ENCODE measurements at places on chromosomes 12 and 14.

- no peak for DNase-seq
These were observed 387.3 kb downstream of the LRIG3 start for GRCh38 chr12:58532855-58533608.

DNA sequence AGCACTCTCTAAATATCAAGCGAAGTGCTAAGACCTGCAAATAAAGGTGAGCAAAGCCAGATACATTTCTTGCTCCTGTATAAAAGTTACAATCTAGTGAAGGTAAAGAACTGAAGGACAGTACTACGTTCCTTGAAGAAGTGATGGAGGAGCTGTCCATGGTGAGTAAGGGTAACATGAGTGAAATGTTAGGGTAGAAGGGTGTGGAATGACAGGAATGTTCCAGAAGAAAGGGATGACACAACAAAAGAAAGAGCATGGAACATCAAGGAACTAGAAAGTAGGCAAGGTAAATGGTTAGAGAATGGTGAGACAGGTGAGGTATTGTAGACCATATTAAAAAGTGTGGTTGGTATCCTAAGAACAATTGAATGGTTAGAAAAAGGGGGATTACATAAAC is 272.4 kb downstream of the ACSS3 start:
- DNase-seq: no peak

GRCh38 chr14:69288011-69288771 is 28.2 kb downstream of the GALNT16 start:
- DNase-seq: no peak

DNA sequence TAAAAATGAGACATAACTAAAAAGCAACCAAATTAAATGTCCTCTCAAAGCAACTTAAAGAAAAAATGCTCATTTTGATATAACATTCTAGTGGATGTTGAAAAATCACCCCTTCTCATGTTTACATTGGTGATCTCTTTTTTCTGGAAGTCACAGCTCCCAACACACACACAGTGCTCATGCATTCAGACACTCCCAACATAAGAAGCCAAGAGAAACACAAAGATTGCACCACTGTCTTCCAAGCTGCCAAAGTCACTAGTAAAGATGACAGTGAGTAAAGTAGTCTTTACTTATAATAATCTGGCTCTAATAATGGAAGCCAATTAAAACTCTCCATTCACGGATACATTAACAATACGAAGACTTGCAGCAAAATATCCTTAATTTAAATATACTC is 218.4 kb downstream of the NTF3 start:
- no peak for DNase-seq

DNA sequence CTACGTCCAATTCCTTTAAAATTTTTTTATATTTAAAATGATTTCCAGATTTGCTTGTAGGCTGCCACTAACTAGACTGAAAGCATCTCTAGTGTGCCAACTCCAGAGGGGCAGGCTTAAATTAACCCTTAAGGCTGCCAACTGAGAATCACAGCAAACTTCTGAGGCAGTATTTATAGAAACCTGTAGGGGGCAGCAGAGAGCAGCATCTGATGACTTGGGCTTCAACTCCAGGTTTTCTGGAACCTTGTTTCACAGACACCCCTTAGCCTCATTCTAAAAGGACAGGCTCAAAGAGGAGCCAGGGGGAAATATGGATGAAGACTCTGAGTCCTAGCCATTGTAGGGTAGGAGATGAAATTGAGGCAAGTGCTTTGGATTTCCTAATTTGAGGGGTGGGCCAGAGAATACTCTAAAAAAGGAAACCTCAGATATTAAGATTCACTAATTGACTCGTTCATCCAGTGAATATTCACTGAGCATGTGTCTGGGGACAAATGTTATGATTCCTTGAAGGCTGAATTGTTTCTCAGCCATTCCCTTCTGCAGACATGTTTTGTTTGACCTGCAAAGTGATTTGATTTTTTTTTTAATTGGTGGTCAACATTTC is 63.3 kb upstream of the HSPB8 start:
- peak; percentile 45 for DNase-seq

DNA sequence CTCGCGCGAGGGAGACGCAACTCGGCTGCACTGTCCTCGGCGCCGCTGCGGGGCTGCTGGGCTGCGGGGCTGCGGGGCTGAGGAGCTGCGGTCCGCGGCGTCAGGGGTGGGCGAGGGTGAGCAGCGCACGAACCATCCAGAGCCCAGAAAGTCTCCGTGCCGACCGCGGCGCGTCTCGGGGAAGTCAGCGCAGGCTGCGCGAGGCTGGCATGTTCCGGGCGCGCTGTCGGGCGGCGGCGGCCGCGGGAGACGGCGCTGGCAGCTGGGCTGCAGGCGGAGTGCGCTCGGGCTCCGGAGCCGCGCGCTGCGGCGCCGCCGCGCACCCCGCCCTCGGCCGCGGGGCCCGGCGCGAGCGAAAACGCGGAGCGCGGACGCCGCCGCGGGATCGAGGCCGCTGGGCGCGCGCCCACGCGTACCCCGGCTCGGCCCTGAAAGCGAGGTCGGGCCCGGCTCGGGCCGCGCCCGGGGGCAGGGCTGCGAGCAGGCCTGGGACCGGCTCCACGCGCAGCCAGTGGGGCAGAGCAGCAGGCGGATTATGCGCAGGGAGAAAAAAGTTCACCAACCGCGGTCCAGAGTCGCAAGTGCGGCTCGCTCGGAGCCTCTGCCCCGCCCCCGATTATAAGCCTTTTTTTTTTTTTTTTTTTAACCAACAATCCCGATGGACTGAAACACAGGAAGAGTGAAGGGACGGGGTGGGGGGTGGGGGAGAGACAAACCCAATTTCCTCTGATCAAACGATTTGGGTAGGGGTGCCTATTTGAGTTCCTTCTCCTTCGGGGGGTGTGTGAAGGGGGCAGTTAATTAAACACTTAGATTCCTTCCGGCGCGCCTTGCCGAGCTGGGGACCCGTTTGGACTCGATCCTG is at the start of gene PRICKLE1:
TSS of gene PRICKLE1 (minus strand) at position 282 of the 865 bp plus-strand sequence. CDS start 117,230 bp downstream, outside the sequence.
- DNase-seq: peak; percentile 73

GRCh38 chr12:131753005-131753404 is 42.1 kb downstream of the SFSWAP start:
- DNase-seq: no peak

GRCh38 chr14:75626863-75627262 is 33.8 kb downstream of the ERG28 start:
- no peak for DNase-seq

DNA sequence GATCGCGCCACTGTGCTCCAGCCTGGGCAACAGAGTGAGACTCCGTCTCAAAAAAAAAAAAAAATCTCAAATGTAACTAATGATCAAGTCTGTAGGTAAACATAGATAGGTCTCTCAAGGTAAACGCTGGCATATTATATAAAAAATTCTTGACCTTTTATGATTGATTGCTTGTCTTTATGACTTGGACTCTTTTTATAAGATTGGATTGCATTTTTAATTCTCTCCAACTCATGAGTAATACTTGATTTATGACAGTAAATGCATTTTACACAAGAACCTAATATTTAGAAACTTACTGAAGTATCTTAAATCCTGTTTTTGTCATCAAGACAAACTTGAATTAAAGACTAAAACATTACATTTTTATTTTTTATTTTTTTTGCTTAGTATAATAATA is 16.1 kb downstream of the ARF6 start:
- DNase-seq: no peak

GRCh38 chr12:119157528-119157927 is 21.2 kb upstream of the HSPB8 start:
- DNase-seq: no peak

DNA sequence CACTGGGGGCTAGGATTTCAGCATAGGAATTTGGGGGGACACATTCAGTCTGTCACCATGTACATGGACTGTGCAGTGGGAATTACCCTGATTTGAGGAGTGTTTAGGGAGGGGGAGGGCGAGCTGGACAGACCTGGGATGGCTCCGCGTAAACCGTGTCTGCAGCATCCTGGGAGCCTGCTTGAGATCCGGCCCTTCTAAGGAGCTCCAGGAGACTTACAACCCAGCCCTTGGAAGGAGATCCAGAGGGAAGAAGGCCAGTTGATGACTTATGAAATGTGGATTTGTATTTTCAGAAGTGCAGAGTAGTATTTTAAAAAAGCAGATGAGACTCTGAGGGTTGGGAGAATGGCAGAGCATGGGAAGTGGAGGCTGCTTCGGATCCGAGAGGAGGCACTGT is 153.2 kb downstream of the CACNA1C start:
- no peak for DNase-seq

- DNase-seq: no peak
These were observed 3.9 kb upstream of the GPR84 start for GRCh38 chr12:54368025-54368708.

DNA sequence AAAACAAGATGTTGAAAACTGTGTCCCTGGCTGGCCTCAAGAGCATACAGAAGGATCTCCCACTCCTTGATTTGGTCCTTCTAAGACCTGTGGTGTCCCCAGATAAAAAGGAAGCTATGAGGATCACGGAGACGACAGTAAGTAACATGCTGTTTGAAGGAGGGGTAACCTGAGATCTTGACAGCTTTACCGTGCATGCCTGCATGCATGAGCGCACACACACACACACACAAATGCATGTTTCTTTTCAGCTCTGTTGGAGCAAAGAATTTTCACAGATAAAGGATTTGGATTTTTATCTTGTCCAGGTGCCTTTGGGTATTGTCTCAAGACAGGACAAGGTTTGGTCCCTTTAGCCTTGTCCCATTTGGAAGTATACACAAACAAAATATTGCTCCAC is 411.6 kb upstream of the CCDC196 start:
- DNase-seq: no peak

GRCh38 chr14:75242546-75243273 is 35.9 kb upstream of the FOS start:
- no peak for DNase-seq

DNA sequence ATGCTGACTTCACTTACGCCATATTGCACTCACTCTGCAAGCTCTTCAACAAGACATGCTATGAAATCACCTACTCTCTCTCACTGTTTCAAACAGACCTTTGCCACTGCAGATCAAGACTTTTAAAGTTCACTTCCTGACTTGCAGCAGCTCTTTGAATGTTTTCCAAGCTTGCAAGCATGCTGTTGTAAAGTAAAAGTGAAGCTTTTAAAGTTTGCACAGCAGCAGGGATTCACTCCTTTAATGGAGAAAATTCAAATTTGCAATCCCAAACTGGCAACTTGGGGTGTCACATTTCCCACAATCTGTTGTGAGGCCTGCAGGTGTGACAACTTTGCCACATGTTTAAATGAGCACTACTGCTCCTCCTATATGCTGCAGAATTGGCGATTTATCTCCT is 270.9 kb downstream of the ALX1 start:
- no peak for DNase-seq

- no peak for DNase-seq
These were observed 12.0 kb upstream of the SLC2A14 start for GRCh38 chr12:7884689-7885088.

DNA sequence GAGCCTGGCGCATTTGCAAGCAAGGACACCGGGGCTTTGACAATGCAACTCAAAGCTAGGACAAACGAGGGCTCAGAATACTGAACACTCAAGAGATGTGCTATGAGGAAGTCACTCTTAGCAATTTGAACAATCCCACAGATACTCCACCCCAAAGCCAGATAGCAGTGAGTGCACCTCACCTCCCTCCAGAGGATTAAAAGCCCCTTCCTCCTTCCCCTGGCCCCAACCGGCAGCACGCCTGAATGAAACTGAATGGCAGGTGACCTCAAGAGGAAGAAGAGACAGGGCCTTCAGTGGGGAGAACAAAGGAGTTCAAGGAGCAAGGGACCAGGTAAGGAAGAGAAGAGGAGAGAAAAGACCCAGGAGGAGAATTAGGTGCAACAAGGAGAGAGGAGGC is 1.9 kb upstream of the KRT78 start:
- DNase-seq: no peak

DNA sequence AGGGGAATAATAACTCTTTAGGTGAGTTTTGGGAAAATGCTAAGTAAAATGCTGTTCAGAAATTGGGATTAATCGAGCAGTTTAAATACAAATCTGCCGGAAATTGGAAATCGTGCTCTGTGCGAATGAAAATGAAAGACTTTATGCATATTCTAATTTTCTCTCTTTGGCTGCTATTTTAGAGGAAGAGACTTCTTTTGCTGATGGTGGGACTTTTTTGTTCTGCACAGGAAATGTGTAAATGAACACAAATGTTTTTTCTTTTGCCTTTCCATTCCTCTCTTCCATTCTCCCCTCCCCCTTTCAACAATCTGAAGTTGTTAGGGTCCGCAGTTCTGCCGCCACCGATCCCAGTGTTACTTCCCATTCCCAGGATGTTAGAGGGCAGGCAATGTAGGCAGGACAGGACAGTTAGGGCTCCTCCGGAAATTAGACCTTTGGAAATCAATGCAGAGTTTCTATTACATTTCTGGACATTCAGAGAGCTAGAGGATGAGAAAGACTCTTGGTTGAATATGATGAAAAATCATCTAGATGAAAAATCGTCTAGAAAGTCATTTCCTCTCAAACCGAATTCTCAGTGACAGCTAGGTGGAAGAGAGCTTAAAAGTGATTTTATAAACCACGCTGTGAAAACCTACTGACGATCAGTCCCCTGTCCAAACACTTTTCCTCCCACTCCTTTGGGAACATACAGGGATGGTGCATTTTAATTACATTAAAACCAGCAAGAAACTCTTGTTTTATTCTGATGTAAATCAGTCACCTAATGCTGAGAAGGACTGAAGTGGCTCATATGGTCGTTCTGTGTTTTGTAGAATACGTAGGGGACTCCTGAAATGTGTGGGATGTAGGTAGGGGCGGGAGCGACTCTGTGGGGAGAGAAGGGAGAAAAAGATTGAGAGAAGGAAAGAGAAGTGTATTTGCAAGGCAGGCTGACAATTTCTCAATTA is 17.8 kb downstream of the FOXG1 start:
- no peak for DNase-seq

- peak; percentile 81 for DNase-seq
These were observed 178.5 kb upstream of the OR4E1 start for GRCh38 chr14:21852061-21852664.

- DNase-seq: no peak
These were observed 895.6 kb downstream of the SLC6A15 start for GRCh38 chr12:84016956-84017355.

DNA sequence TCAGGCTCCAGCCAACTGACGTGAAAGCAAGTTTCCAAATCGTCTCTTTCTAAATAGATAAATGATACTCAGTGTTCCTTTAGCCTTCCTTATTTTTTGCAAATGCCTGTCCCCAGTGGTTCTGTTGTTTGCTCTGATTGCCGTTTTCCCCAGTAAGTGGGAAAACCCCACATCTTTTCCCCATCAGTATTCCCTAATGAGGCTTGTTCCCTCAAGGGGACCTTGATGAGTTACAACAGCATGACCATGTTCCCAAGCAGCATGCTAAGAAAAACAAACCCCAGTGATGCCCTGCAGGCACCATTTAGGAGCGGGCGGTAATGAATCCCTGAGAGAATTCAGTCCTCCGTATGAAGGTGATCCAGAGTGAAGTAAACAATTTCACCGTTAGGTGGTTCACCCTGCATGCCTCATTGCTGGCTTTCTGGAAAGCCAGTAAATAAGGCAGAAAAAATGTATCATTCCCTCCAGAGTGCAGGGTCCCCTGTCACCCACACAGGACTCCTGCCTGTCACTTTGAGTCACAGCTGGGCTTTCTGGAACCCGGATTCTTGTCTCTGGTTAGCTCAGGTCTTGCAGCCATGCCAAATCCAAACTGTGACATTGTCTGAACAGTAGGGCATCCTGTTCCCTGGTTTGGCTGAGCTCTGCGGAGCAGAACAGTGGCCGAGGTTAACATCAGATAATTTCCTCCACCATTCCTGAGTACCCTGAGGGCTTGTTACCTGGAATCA is 222.6 kb downstream of the RGS6 start:
- no peak for DNase-seq

GRCh38 chr12:57380300-57380699 is 50.5 kb downstream of the R3HDM2 start:
- DNase-seq: no peak

- DNase-seq: no peak
These were observed 83.1 kb downstream of the ANO6 start for GRCh38 chr12:45298721-45299692.
